ENCODE measurements at places on chromosomes 16 and 17.

GRCh38 chr17:55434721-55435120 lies 13.1 kb upstream of the MMD start:
- no peak for DNase-seq

- DNase-seq, result no peak
These were observed 30.1 kb upstream of the MTSS2 start for GRCh38 chr16:70715860-70716357.

- no peak for DNase-seq
These were observed 69.5 kb downstream of the CMIP start for GRCh38 chr16:81514041-81514559.

DNA sequence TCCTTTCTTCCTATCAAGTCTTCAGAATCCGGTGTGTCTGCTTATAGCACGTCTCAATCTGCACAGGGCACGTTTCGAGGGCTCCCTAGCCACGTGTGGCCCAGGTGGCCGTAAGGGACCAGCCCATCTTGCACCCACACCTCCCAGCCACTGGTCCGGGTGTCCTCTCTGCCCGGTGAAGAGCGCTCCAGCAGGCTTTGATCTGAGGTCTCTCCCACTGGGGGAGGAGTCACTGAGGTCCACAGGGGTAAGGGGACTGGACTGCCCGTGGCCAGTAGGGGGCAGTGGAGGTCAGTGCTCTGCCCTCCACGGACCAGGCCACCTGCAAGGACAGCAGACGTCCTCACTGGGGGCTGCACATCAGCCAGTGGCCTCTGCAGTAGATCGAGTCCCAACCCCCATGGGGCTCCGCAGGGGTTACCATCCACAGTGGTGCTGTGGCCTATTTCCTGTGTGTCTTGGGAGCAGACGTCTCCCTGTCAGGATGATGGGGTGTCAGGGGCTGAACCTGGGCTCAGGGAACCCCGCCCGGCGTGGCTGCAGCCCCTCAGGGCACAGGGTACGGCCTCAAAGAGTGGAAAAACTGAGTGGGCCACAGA lies 204.1 kb upstream of the CIBAR2 start:
- peak; percentile 29 for DNase-seq

- no peak for DNase-seq
These were observed 104.7 kb downstream of the LITAF start for GRCh38 chr16:11481987-11482386.

DNA sequence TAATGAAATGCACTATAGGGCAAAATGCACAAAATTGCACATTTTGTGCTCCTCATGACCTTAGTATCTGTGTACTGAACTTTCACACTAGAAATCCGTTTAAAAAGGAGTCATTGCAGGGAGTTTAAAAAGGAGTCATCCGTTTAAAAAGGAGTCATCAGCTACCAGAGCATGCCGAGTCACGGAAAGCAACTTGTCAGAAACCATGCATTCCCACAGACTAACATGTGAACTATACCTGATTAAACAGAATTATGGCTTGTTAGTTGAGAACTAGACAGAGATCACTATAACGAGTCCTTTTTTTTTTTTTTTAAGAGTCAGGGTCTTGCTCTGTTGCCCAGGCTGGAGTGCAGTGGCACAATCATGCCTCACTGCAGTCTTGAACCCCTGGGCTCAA lies 35.9 kb downstream of the SLC6A4 start:
- DNase-seq, result no peak

DNA sequence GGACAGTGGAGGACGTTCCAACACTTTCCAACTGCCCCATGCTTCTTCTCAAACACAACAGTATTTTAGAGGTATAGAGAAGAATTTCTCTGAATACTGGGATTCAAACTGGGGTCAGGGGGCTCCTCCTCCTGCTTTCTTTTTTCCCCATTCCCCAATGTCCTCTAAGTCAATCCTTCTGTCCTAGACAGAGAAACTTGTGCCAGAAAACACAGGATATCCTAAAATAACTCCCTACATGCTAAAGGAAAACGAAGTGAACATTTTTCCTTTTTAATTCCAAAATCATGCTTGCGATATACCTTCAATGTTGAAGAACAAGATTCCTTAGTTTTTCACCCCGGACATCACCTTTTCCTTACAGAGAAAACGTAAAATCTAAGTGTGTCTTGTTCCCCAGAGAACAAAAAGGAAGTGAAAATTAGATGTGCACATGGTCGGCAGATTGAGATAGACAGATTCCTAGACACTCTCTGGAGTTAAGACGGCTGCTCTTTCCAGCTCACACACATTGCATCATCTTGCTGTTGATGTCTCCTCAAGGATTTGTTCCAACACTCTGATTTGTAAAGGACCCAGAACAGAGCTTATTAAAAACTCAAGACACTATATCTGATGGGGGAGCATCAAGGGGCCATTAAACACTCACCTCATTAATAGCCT lies 228.2 kb downstream of the GRIN2A start:
- no peak for DNase-seq

DNA sequence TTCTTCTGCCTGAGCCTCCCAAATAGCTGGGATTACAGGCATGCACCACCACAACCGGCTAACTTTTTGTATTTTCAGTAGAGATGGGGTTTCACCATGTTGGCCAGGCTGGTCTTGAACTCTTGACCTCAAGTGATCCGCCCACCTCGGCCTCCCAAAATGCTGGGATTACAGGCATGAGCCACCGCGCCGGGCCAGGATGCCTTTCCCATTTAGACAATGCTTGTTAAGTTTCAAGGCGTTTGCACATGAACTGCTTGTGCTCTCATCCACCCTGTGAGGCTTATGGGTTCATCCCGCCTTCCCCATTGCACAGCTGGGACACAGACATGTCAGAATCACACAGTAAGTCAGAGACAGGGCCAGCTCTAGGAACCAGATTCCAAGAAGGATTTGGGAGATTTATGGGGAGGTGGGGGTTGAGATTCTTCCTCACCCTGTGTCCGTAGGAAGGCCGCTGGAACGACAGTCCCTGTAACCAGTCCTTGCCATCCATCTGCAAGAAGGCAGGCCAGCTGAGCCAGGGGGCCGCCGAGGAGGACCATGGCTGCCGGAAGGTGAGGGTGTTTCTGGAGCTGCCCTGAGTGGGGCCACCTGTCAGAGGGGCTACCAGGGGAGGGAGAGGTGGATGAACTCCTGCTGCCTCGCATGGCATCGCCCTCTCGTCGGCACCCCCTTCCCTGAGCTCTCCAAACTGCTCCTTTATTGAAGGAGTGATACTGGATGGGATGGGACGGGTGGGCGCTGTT lies 46.3 kb downstream of the MRC2 start:
- DNase-seq, result no peak

DNA sequence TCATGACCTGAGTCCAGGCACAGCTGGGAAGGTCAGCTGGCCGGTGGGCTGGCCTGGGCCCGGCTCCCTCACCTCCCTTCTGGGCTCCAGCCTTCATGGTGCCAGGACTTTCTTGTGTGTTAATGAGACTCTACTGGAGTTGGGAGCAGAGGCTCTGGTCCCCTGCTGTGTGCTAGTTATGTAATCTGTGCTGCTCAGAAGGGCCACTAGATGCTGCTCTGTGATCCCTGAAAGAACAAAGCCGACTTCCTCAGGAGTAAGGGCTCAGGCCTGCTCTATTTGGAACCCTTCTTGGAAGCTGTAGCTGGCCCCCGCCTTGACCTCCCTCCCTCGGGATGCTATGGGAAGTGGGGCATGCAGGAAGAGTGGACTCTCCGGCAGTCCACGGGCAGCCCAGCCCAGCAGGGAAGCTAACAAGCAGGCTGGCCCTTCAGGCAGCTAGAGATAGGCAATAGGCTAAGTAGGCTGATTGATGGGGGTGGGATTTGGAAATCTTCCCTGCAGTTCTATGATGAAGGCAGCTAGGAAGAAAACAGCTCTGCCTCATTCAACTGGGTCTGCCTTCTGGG lies 3.3 kb upstream of the CDK5R1 start:
- peak; percentile 84 for DNase-seq

GRCh38 chr17:30965686-30966085 lies 5.2 kb upstream of the RNF135 start:
- DNase-seq, result no peak

GRCh38 chr17:81612172-81612970 lies 24.5 kb downstream of the NPLOC4 start:
- DNase-seq, result no peak

DNA sequence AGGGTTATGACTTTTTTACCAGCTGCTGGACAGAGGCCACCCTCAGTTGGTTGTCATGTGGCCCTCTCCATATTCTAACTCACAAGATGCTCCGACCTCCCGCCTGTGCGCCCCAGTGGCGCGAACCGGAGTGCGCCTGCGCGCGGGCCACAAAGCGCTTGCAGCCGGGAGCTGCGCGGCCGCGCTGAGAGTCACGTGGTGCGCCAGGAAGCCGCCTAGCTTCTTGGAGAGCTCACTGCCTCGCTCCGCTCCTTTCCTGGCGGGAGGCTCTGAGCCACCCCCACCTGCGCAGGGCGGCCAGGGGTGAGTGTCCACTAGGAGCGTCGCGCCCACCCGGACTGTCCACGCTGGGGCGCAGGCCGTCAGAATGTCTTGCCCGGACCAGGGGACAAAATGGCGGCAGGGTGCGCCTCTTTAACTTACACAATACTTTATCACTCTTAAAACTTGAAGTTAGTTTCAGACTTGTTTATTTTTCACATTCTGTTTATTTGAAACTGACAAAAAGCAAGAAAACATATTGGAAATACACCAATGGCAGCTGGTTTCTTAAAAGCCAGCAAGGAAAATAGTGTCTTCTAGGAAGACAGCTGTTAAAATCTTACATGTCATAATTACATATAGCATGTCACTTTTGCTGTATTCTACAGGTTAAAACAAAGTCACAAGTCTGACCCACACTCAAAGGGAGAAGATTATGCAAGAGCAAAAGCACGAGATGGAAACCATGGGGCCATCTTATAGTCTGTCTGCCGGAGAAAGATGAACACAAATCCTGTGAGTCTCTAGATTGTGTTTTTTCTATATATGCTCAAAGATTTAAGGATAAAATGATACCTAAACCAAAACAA lies 357.9 kb downstream of the CNTNAP4 start:
- no peak for DNase-seq

GRCh38 chr16:3188925-3189825 lies 1.2 kb downstream of the OR1F1 start:
- DNase-seq, result no peak

DNA sequence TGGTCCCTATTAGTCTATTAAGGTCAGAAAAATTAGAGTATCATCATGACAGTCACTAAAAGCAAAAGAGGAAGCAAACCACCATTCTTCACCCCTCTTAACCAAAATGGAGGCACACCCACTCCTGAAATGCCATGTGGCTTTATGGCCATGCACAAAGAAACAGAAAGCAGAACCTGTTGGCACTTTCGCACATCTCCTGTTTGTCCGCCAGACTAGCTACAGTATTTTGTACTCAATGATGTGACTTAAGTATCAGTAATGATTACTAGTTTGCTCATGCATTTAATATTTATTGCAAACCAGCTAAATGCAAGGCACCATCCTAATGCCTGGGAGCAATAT lies 70.2 kb upstream of the GNAO1 start:
- DNase-seq, result no peak

DNA sequence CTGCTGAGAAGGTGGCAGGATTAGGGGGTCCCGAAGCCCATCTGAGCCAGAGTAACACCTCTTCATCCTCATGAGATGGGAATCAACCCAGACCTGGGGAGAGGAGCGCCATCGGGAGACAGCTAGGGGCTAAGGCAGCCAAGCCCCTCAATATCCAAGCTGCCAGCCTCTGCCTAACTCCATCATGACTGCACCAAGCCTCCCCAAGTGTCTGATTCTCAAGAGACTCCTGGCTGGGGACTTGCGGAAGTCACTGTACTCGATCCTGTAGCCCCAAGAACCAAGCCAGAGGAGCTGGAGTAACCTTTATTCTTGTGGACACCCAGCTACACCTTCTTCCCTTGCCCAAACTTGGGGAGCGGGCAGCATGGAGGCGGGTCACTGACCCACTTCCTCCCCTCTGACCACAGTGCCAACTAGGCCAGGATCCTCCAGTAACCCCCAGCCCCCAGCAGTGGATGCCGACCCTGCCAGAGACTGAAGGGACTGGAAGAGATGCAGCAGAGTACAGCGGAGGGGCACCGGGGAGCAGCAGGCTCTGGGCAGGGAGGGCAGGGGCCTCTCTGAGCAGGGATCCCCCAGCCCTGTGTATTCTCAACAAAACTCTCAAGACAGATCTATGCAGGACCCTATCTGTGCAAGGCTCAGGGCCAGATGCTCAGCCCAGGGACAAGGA lies 13.3 kb downstream of the HDAC5 start:
- no peak for DNase-seq

GRCh38 chr17:17064322-17064721 lies 22.1 kb downstream of the MPRIP start:
- DNase-seq, result no peak

DNA sequence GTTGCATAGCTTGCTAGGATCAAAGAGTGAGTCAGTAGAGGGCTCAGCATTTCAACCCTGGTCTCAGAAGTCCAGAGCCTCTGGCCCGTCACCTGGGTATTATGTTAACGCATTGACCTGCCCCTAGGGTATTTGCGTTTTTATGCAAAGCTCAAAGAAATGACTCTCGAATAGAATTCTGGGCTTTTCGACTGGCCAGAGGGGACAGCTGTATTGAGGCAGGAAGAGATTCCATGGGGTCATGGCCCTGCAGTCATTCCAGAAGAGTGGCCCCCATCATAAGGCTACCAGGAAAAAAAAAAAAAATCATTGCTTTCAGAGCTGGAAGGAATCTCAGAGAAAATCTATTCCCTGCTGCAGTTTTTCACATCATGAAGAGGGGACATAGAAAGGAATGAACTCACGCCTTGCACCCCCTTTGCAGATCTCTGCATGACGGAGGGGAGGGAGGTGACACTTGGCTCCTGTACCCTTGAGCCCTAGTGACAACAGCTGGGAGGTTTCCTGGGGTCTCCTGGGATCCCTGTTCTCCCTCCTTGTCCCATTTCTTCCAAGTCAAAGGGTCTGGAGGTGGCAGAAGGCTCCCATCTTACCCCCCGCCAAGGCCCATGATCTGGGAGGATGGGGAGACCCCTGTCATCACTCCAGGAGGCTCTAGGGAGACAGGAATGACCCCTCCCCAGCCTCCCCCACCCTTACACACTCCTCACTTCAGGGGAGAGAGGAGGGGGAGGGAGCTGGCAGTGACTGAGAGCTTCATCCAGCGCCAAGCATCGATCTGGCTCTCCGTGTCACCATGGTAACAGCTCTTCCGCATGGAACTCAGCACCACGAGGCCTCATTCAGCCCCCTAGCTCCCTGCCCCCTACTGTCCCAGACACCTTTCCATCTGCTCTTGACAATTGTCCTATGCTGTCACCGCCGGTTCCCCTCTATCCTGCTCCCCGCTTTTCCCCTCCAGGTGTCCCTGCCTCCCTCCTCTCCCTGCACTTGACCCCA lies 35.8 kb downstream of the GP2 start:
- DNase-seq, result no peak

Data from hippocampal formation (tissue), 2 donors.